ENCODE measurements at places on chromosomes 13 and 19.
A peak's percentile ranks its signal among the peaks of the same experiment; 100 is the strongest.

DNA sequence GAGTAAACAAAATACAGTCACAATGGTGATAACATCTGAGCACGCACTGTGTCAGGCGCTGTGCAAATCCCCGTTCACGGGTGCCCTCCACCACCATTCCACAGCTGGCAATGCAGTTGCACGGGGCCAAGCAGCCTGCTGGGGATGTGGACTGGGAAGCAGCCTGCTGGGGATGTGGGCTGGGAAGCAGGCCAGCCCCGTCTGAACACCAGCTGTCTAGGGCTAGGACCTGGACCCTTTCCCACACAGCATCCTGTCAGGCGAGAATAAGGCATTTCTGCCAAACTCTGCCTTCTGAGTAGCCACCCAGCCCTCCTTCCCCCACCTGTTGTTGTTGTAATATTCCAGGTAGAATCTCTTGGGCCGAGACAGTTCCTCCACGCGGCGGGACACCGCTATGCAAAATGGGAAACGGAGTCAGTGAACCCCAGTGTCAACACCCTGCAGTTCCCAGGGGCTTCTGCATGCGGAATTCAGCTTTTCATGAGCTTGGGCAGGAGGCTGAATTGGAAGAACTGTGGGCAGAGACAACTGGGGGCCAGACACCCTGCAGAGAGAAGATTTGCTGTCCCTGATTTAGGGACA is 27.8 kb upstream of the MIER2 start:
- DNase-seq: no peak

GRCh38 chr19:50204811-50205675 is 1.6 kb downstream of the MYH14 start:
- DNase-seq: peak; percentile 8

- no peak for DNase-seq
These were observed 472.5 kb downstream of the COG6 start for GRCh38 chr13:40127925-40128324.

DNA sequence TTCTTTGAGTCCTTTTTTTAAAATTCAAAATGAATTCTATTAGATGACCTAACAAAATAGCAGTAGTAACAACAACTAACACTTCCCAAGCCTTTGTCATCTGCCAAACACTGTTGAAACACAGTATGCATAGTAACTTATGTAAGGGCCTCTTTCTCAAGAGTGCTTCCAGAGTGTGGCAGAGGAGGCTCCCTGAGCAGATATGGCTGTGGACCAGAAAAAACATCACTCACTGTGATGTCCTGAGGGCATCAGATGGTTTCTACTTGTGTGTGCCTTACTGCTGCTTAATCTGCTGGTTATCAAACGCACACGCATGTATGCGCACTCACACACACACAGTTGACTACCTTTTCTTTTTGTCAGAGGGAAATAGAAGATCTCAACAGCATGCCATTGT is 110.8 kb downstream of the DLEU7 start:
- no peak for DNase-seq

GRCh38 chr13:76632401-76633044 is 253.7 kb downstream of the KCTD12 start:
- no peak for DNase-seq

- no peak for DNase-seq
These were observed 128.0 kb downstream of the DCT start for GRCh38 chr13:94351292-94351990.

GRCh38 chr13:34458756-34459715 is 483.0 kb upstream of the NBEA start:
- no peak for DNase-seq

DNA sequence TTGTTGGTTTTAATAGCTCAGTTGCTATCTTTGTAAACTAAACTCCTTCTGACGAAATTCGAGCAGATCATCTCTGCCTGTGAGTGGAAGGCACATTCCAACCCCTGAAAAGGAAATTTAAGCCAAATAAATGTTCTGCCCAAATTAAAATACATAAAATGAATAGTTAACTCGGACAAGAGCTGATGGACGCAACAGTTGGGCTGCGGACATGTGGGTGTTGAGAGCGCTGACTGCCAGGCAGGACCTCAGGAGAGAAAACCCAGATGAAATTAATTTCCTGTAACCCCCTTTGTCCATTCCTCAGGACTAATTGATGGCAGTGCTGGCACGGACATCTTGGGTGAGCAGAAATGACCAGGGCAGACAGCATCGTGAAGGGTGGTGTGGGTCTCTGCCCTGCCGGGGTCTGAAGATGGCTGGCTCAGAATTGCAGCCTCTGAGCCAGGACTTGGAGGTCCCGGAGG is 86.5 kb downstream of the TSHZ3 start:
- no peak for DNase-seq

DNA sequence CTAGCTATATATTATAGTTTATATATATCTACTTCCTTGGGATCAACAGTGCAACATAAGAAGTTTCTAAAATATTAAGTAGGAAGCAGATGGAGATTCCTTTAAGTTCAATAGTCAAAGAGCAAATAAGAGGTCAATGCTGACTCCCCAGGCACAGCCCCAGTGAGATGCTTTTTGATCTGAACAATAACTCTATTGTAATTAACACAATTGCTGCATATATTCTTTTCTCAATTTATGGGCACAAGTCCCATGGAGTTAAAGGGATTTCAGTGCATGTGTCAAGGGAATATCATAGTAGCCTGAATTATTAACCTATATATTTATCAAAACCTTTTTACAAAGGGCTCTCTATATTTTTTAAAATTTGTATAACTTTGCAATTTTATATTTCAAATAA is 180.8 kb downstream of the SPRY2 start:
- DNase-seq: no peak

GRCh38 chr13:79222427-79223205 is 183.4 kb downstream of the RBM26 start:
- DNase-seq: no peak

DNA sequence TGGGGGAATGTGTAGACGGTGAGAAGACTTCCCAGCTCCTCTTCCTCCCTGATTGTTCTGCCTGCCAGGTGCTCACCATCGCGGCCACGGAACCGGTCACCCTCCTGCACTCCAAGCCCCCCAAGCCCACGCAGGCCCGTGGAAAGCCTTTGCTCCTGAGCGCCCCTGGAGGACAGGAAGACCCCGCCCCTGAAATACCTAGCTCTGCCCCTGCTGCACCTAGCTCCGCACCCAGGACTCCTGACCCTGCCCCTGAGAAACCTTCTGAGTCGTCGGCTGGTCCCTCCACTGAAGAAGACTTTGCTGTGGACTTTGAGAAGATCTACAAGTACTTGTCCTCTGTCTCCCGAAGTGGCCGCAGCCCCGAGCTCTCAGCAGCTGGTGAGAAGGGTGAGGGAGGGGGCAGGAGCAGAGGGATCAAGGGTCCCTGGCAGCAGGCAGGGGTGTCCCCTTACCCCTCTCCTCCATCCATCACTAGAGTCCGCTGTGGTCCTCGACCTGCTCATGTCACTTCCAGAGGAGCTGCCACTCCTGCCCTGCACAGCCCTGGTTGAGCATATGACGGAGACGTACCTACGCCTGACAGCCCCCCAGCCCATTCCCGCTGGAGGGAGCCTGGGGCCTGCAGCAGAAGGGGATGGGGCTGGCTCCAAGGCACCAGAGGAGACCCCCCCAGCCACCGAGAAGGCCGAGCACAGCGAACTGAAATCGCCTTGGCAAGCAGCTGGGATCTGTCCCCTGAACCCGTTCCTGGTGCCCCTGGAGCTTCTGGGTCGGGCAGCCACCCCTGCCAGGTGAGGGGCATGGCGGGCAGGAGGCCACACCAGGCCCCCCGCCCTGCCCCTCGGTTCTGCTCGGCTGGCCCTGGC is 2.1 kb downstream of the SNAPC2 start:
- DNase-seq: no peak

DNA sequence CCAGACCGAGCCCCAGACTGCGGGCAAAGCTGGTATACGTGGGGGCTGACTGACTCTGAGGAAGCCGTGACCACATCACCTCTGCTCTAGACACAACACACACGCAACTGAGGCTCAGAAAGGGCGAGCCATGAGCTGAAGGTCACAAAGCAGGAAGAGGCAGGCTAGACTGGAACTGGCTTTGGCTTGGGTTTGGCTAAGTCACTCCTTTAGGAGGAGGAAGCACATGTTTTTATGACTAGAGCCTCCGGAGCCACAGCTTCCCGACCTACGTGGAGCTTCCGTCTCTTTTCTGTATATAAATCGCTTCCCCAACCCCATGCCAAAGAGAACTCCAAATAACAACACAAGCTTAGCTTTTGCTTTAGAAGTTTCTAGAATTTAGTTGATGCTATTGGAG is 48.0 kb downstream of the RFX2 start:
- DNase-seq: peak; percentile 73

GRCh38 chr13:98983182-98983581 is 5.3 kb upstream of the DOCK9 start:
- DNase-seq: no peak

DNA sequence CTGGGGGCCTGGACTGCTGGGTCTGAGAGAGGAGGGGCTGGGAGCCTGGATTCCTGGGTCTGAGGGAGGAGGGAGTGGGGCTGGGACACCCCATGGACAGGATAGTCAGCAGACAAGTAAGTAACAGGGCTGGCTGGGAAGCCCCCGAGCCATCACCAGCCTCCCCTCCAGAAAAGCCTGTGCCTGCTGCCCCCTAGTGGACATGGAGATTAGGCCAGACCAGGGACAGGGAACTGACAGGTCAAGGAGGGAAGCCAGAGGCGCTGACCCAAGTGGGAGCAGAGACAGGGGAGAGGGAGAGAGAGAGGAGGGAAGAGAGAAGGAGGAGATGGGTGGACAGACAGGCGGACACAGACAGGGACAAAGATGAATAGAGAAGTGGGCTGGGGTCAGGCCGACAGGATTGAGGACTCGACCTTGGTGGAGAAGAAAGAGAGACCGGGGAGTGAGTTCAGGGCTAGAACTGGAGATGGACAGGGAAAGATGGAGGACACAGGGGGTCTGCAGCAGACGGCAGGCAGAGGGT is 6.7 kb upstream of the ERFL start:
- peak; percentile 85 for DNase-seq

GRCh38 chr13:104372095-104372655 is 1306.0 kb upstream of the SLC10A2 start:
- DNase-seq: no peak

DNA sequence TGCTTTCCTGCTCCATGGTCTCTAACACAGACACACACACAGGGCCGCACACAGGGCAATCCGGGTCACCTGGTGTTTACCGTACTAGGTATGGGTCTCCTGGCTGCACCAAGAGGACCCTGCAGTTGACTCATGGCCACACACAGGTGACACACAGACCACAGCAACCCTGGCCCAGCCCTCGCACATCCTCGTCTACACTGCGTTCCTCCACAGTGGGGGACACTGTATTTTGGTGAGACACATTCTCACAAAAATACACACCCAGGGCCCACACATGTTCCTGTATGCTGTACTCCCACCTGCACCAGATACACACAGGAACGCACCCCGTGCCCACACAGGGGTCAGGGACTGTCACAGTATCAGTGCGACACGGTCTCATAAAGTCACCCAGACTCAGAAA is 12.8 kb downstream of the PDE4A start:
- DNase-seq: no peak

DNA sequence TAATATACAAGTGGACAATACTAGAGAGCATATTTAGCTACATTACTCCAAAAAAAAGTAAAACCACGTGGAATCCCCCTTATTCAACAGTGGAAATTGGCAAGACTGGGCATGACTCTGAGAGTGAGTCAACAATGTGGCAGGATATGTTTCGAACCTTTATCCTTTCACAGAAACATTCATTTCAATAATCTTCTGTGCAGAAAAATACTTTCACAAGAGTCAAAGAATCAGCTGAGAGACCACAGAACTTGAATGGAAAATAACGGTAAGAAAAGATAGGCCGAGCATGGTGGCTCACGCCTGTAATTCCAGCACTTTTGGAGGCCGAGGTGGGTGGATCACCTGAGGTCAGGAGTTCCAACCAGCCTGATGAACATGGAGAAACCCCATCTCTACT is 25.1 kb upstream of the CD70 start:
- DNase-seq: no peak

- DNase-seq: no peak
These were observed 13.6 kb downstream of the COMP start for GRCh38 chr19:18777301-18778075.

- no peak for DNase-seq
These were observed 373.1 kb upstream of the MIR17HG start for GRCh38 chr13:90974249-90974975.

DNA sequence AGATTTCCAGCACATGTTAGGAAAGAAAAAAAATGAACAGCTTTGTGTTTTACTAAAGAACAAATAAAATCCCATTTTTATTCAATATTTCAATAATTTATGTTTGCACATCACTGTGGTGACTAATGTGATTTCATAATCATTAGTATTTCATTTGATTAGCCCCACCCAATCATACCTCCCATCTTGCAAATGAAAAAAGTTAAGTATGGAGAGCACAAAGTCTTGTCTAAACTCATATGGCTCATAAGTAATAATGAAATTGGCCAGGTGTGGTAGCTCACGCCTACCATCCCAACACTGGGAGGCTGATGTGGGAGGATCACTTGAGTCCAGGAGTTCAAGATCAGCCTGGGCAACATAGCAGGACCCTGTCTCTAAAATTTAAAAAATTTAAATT is 3.8 kb downstream of the ZNF490 start:
- DNase-seq: no peak

DNA sequence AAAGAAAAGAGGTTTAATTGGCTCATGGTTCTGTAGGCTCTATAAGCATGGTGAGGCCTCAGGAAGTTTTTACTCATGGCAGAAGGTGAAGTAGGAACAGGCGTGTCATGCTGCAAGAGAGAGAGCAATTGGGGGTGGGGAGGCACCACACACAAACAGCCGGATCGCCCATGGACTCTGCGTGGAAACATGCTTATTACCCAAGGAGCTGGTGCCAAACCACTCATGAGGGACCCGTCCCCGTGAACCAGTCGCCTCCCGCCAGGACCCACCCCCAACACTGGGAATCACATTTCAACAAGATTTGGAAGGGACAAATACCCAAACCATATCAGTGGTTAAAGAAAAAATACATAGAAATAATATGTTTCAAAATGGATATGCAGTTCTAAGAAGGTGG is 174.6 kb upstream of the RNF113B start:
- DNase-seq: no peak

DNA sequence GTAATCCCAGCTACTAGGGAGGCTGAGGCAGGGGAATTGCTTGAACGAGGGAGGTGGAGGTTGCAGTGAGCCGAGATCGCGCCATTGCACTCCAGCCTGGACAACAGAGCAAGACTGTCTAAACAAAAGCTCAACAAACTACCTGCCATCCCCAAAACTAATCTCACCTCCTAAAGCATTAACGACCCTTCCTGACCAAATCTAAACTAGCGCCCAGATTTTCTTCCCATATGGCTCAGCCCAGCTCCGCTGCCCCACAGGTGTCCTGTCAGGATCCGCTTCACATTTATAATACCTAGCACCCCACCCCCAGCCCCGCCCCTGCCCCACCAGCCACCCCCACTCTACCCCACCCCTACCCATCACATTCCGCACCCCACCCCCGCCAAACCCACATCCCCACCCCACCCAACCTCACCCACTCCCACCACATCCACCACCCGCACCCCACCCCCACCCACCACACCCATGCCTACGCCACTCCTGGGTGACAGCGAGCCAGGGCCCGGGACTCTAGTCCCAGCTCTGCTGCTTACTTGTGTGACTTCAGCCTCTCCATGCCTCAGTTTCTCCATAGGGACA is 599 bp downstream of the C19orf12 start:
- DNase-seq: peak; percentile 70

Data from CD4-positive, alpha-beta T cell treated with Interleukin-1 beta for 1 hour (primary cell).